ENCODE measurements at places on chromosomes 7 and 10.
A peak's percentile ranks its signal among the peaks of the same experiment; 100 is the strongest.

GRCh38 chr7:25515633-25516275 lies 287.5 kb upstream of the NPVF start:
- DNase-seq, result no peak

DNA sequence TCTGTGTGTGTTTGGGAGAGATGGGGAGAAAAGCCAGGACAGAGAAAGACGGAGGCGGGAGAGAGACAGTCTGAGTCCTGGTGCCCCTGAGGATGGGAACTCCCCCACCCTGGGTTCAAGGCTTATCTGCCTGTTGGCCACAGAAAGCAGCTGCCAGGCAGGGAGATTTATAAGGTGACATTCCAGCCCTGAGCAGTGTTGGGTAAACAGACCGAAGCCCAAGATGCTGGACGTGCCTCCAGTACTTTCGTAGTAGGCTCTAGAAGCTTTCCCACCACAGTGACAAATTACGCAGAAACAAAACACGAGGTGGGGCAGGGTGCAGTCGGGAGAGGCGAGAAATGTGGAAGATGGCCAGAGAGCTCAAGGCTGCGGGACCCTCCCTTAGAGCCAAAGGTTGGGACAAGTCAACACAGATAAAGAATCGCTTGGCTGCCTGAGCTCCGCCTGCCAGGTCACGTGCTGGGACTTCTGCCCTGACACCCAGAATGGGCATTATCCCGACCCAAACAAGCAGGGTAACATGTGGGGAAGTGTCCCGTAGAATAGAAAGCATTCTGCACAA lies 41.1 kb downstream of the CCDC3 start:
- no peak for DNase-seq

GRCh38 chr10:89861584-89862301 lies 160.4 kb downstream of the KIF20B start:
- no peak for DNase-seq

DNA sequence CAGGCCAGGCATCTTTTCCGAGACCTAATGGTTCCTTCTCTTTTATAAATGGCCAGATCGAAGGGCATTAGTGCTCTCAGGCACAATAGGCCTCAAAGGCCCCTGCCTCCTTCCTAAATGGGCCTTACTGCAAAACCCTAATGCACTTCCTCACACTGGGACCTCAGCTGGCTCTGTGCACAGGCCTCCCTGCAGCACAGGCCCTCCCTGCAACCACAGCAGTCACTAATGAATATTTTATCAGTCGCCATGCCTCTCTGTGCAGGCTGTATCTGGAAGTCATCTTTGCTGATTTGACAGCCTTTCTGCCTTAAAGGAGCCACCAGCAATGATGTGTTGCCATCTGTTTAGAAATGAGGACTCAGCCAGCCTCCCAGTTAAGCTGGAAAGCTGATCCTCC lies 54.9 kb upstream of the SDK1 start:
- DNase-seq, result no peak

GRCh38 chr10:28678687-28679457 lies 1.6 kb downstream of the BAMBI start:
- no peak for DNase-seq

DNA sequence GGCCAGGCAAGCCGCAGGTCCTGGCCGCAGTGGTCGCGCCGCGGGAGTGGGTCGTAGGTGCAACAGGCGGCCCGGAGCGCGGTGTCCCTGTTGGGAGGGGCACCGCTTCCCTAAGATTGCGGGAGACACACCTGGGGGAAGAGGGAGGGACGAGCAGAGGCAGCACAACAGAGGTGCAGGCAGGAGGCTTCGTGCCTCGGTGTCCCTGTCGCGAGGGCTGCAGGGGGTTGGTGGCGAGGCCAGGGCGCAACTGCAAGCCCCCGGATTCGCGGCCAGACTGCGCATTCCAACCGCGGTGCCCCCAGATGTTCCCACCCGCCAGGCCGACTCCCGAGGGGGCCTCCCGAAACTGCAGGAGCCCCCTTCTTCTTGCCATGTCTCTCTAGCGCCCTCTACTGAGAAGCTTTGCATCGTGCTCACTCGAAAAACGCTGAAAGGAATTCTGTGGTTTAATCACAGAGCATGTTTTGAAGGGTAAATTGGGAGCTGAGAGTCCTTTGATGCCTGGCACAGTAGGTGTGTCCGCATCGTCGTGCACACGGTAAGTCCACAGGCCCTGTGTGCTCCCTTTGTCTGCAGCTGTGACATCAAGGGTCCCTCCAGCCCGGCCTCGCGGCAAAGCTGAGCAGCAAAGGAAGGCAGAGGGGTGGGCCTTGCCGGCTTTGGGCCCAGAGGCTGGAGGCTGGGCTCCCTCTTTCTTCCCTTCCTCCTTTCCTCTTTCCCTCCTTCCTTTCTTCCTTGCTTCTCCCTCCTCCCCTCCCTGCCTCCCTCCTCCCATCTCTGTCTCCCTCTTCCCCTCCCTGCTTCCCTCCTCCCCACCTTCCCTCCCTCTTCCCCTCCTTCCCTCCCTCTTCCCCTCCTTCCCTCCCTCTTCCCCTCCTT lies 6.2 kb upstream of the MBL2 start:
- no peak for DNase-seq

DNA sequence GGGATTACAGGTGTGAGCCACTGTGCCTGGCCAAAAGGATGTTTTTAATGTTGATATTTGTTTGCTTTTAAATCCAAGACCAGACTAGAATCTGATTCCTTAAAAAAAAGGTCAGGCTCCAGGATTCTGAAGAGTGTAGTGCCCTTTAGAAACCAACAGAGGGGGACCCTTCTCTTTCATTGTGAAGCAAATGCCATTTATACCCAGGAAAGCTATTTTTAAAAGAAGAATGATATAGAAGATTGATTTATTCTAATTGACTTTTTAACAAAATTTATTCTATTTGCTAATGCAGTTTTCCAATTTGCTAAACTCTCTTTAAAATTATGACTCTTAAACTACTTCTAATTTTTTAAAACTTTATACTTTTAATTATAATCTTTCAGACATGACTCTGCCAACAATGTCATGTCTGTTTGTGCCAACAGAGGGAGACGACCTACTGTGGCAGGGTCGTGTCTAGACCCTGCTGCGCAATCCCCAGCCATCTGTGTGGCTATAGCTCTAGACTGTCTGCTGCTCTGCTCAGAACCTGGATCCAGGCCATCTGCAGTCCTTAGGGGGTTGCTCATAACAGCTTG lies 201.0 kb upstream of the IMMP2L start:
- peak; percentile 38 for DNase-seq

DNA sequence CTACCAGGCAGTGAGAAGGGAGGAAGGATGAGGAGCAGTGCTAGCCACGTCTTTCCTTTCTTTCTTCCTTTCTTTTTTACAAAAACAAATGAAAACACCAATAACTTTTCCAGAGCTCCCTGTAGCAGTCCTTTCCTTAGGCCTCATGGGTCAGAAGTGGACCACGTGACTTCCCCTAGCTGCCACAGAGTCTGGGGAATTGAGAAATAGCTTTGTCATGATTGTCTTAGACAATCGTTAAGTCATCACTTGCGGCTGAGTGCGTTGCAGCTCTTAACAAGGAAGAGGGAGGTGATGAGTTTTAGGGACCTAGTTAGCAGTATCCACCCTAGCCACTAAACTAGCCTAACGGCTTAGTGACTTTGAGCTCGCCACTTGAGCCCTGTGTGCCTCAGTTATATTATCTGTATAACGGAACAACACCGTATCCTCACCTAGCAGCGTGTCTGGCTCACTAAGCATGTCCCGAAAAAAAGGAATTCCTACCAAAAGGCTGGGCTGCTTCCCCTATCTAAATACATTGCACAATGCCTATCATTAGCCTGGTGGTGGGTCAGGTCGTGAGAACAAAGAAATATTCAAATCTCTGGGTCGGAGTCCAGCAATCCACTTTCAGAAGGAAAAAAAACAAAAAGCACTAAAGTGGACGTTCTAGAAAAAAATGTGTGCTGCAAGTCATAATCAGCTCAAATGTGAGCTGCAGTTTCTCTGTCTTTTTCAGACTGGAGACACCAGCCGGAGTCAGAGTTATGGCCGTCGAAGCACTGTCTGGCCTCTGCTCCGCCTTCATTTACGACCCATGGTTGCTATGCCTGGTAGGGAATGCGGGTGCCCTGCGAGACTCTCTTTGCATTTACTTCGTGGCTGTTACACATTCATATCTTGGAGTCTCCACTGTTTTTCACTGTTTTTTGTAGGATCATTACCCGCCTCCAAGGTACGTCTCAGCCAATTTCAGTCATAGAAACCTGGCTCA lies 338.5 kb upstream of the FOXK1 start:
- no peak for DNase-seq

GRCh38 chr10:70806841-70807240 lies 8.9 kb upstream of the SGPL1 start:
- no peak for DNase-seq

GRCh38 chr10:106577266-106577665 lies 587.2 kb downstream of the SORCS1 start:
- no peak for DNase-seq

DNA sequence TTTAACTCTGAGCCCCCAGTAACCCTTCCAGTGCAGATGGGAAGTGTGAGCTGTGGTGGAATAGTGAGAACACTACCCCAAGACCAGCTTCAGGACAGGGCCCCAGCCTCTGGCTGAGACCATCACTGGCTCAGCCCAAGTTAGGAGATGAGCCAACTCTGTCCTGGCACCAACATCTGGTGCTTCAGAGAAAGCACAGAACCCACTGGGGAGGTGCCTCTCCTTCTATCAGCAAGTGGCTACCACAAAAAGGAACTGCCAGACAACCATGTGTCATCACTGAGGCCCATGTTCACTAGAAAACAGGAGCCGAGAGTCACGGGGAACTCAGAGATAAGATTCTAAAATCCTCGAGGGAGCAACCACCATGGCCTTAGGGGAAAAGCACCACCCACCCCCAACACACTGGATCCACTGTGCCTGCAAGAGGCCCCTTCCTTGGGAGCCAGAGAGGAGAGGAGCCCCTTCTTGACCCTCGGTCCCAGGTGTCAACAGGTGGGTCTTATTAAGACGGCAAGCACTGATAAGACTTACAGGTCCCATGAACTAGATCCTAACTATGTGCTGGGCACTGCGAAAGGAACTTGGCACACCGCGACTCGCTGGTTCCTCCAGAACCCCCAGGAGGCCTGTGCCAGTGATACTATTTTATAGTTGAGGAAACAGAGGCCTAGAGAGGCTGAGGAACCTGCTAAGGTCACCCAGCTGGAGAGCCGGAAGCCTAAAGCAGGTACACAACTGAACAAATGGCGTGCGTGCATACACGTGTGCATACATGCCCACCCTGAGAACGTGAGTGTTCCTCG lies 102.7 kb downstream of the FAM53B start:
- DNase-seq, result no peak

DNA sequence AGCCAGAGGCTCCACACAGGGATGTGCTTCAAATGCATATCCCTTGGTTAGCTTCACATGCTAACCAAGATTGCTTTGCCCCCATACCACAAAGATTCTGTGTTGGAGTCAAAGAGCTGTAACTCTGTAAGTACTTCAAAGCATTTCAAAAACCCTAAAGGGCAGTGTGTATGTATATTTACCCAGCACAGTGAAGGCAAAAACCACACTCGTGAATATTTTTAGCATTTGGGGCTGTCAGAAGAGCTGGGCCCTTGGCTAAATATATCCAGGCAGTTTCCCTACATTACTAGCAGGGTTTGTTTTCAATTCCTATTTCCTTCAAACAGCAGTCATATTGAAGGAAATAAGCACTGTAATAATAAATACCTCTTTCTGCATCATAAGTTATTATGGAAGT lies 84.2 kb upstream of the STEAP1B start:
- DNase-seq, result no peak

- DNase-seq, result no peak
These were observed 6.8 kb downstream of the CYP26A1 start for GRCh38 chr10:93080350-93081046.

GRCh38 chr10:132459301-132460003 lies 62.5 kb downstream of the PWWP2B start:
- DNase-seq, result no peak

GRCh38 chr7:127689194-127689772 lies 37.3 kb downstream of the SND1 start:
- no peak for DNase-seq

- DNase-seq, result no peak
These were observed 9.1 kb downstream of the WDR86 start for GRCh38 chr7:151400626-151401315.

GRCh38 chr7:127908430-127909258 lies 122.6 kb downstream of the LRRC4 start:
- no peak for DNase-seq

DNA sequence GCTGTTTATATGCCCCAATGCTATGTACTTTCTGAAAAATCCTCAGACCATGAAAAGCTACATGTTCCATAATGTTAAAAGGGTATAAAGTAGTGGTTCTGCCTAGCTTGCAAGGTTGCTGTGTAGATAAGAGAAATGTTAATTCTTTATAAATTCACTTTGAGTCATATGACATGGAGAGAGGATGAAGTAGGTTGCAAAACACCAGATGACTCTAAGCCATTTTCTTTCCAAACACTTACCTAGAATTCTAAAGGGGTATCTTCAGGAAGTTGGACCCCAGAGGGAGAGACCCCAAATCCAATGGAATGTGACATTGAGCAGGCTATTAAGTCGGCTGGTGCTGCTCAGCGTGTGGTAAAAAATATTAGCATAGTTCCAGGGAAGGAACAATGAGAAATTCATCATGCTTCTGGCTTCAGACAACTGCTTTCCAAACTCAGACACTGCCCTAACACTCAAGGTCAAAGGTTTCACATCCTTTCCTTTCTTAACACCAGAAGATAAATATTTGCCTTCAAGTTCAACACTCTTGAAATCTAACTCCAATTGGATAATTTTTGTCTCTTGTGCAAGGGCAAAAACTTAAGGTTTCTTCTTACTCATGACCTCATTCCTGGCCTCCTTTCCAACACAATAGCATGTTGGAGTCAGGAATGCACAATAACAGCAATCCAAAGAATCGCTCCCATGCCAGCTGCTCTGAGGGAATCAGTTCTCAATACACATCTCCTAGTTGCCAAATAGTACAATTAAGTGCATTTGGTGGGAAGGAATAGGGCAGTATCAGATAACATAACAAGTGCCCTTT lies 100.7 kb upstream of the AFAP1L2 start:
- no peak for DNase-seq

- no peak for DNase-seq
These were observed 9.6 kb upstream of the SRI start for GRCh38 chr7:88229302-88229995.

DNA sequence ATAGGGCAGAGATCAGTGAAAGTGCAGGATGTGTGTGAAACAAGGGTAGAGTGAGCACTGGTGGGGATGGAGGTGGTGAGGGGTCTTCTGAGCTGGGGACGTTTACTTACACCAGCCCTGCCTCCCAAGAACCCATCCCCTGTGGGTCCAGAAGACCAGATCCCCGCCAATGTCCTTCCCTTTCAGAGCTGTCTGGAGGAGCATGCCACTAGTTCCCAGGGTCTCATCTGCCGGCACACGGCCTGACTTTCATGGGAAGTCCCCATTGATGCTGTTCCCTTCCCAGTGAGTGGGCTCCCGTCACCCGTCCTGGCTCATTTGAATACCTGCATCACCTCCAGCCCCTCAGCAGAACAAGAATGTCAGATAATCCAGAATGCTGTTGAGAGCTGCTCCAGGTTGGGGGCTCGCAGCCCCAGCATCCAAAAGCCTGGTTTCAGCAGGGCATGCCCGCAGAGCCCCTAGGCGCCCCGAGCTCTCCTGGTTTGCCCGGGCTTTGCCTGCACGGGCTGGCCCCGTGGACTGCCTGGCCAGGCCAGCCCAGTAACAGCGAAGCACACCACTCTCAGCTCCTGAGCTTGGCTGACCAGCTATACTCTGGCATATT lies 246.7 kb downstream of the MGMT start:
- DNase-seq, result no peak

GRCh38 chr10:12984165-12984747 lies 17.3 kb downstream of the CCDC3 start:
- DNase-seq, result no peak
